ENCODE measurements at places on chromosomes 3 and 15.

- DNase-seq, result no peak
Measured at GRCh38 chr15:31511707-31512310, 185.2 kb downstream of the KLF13 start.

GRCh38 chr3:63654931-63655330 is 2.5 kb downstream of the SNTN start:
- no peak for DNase-seq

DNA sequence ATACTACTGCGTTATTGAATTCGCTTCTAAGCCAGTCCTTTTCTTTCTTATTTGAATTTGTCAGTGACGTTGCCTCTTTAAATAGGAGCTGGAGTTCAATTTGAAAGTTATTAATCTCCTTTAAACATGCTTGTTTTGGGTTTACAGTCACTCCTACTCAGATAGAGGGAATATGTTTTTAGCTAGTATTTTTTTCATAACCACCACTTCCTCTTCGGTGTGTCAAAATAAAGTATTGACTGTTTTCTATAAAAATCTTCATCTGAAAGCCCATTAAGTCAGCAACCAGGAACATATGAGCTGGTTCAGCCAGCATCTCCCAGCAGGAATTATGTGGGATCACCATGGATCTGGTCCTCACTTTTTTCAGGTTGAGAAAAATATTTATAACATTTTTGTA is 772.9 kb downstream of the DIPK2A start:
- no peak for DNase-seq

- no peak for DNase-seq
Measured at GRCh38 chr15:31272558-31273257, 53.9 kb upstream of the KLF13 start.
